ENCODE measurements at places on chromosomes 2 and 18.

DNA sequence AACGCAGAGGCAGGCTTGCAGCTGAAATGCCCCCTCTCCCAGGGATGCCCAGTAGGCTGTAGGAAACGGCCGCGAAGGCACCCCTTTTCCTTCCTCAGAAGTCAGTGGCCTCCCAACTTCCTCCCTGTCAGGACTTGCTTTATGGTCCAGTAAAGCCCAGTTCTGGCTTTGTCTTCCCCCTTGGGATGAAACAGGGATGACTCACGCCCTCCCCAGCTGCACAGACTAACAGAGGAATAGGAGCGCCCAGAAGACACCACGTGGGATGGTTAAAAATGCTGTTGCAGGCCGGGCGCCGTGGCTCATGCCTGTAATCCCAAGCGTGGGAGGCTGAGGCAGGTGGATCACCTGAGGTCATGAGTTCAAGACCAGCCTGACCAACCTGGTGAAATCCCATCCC is 6.9 kb downstream of the CREG2 start:
- DNase-seq = no peak

DNA sequence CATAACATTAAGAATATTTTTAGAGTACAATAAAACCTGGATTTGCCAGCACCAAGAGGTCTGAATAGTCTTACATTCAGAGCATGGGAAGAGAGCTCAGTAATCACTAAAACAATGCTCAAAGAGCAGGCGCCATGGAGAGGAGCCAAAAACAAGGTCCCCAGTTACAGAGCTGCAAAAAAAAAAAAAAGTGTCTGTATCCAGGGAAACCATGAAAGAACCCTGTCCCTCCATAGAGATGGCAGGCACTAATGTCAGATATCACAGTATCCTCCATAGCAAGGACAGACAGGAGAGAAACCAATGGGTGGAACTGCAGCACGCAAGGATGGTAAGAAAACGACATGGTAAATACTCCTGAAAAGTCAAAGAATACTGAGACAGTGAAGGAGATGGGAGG is 19.5 kb downstream of the FBXO15 start:
- DNase-seq = no peak

DNA sequence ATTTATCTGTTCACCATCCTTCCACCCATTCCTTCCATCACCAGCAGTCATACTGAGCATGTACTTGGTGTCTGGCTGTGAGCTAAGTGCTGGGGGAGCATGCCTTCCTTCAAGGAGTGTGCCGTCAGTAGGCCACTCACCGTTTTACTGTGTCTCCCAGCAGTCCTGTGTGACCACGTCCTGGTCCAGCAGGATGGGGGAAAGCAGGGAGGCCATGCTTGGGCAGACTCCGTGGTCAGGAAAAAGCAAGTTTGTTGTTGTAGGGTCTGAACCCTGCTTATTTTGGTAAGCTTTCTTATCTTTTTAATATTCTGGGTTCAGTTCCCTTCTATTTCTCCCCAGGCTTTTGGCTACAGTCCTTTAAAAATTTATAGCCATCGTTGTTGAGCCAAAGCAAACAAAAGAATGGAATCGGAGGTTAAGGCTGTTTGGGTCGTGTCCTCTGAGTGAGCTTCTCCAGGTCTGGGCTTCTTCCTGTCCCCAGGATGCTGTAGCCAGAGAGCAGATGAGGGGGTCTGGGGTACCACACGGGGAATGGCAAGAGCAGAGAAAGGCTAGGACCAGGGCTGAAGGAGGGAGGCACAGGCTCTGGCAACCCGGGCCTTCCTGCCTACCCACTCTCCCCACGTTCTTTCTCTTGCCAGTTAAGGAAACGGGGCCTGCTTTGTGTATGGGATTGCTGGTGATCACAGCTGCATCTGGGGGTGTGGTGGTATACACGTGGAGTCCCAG is 13.5 kb downstream of the SLC30A3 start:
- no peak for DNase-seq

- DNase-seq = no peak
These were observed 11.5 kb downstream of the NPC1 start for GRCh38 chr18:23574611-23575308.

GRCh38 chr2:102636283-102636907 is 17.0 kb downstream of the SLC9A2 start:
- DNase-seq = no peak

Data from nephron progenitor cell (in vitro differentiated cells).